ENCODE measurements at places on chromosomes 5 and 9.

DNA sequence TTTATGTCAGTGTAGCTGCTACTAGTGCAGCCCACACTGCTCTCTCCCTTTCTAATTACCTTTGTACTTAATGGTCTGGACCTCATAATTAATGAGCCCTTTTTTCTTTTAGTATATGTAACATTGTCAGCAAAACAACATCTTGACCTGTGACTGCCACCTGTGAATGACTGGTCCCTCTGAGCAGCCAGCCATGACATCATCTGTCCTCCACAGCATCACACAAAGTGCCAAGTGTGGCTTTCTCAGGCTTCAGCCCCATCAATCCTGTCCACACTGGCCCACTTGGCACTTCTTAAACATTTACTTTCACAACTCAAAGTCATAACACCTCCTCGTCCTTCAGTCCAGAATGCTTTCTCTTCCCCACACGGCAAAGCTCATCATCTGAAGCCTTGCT is 104.7 kb downstream of the GPR21 start:
- DNase-seq: no peak

- no peak for DNase-seq
Measured at GRCh38 chr9:120465685-120466407, 114.1 kb downstream of the CDK5RAP2 start.

DNA sequence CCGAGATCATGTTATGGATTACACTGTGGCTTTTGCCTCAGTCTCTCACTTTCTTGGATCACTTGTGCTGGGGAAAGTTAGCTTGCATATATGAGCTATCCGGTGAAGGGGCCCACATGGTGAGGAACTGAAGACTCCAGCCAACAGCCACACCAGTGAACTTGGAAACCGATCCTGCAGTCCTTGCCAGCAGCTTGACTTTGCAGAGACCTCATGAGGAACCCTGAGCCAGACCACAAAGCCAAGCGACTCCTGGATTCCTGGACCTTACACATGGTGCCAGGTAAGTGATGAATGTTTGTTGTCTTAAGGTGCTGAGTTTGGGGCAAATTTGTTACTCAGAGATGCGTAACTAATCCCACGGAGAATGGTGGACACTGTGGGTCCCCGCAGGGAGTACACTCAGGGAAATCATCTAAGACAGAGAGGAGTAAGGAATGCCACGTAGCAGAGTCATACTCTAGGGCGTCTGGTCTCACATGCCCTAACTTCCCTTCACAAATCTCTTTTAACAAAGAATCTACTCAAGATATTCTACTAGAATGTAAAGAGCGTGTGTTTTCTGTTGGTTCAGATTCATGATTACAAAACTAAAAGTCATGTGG is 76.5 kb upstream of the PJA2 start:
- DNase-seq: no peak

DNA sequence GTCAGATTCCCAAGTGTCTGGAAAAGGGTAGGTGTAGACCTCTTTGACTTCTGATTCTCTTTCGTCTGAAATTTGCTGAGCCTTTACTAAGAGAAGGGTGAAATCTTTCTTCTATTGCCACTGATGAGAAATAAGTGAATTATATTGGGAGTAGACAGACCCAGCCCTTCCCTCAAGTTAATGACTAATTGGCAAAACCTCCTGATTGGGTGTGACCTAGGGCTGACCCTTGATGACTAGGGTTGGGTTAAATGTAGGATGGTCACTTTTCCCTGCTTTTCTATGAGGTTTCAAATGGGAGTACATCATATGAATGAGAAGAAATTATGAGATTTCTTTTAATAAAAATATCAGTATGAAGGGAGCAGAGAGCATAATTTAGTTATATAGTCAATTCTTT is 73.4 kb upstream of the C5orf46 start:
- DNase-seq: no peak

- DNase-seq: no peak
Measured at GRCh38 chr9:127181595-127182190, 59.3 kb upstream of the ANGPTL2 start.

DNA sequence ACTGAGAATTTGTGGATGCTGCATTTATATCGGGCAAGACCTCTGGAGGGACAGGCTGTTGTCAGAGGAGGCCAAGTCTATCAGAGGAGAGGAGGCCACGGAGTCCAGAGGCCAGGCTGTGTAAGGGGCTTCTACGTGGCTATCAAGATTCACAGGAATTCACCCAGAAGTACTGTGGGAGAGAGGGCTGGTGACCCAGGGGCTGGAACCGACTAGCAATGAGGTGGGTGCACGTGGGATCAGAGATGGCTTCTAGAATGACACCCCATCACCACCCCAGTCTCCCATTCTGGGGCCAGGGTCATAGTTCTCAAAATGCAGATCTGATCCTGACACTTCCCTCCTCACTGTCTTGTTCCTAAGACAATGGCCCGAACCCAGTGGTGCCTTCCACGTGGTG is 61.2 kb upstream of the PHYKPL start:
- DNase-seq: no peak

GRCh38 chr9:131228988-131229387 is 47.3 kb downstream of the FAM78A start:
- no peak for DNase-seq

DNA sequence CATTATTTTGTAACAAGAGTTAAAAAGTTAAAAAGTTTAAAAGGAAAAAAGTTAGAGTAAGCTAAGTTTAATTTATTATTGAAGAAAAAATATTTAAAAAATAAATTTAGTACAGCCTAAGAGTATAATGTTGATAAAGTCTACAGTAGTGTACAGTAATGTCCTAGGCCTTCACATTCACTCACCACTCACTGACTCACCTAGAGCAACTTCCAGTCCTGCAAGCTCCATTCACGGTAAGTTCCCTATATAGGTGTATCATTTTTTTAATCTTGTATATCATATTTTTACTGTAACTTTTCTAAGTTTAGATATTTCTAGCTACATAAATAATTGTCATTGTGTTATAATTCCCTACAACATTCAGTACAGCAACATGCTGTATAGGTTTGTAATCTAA is 69.4 kb upstream of the PANK3 start:
- no peak for DNase-seq

GRCh38 chr9:120868676-120869359 is 8.2 kb downstream of the PHF19 start:
- peak; percentile 97 for DNase-seq

DNA sequence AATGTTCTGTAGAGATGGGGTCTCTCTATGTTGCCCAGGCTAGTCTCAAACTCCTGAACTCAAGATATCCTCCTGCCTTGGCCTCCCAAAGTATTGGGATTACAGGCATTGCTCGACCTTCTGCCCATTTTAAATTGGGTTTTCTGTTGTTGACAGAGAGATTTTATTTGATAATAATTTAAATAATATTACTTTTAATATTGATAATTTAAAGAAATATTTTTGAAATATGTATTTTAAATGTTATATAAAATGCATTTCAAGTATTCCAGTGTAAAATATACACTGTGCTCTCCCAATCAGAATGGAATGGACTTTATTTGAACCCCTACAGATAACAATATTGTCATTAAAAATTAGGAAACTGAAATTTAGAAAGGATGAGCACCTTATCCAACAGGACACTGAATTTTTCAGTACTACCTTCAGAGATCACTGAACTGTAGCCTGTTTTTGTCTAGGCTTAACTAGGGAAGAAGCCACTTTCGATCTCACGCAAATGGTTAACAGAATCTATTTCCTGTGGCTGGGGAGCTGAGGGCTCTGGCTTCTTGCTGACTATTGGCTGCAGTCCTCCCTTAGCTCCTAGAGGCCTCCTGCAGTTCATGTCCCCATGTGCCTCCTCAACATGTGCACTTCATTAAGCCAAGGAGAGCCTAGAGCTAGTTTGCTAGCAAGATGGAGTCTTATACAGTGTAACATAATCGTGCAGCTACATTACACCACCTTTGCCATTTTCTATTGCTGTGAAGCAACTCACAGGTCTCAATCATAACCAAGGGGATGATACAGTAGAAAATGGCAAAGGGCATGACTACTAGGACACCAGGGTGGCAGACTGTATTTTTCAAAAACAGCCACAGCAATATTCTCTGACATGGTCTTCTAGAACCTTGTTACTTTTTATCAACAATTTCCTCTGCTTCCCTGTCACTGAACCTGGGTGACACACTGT is 150.0 kb downstream of the CDC42SE2 start:
- peak; percentile 39 for DNase-seq

GRCh38 chr5:125088522-125089105 is 342.2 kb upstream of the ZNF608 start:
- DNase-seq: no peak
